AG04449 (cell line): ENCODE measurements at places on chromosomes 12 and 14.
A peak's percentile ranks its signal among the peaks of the same experiment; 100 is the strongest.

GRCh38 chr12:116381744-116382685 is 104.5 kb upstream of the MED13L start:
- DNase-seq, result peak; percentile 97

- DNase-seq, result no peak
These were observed 98.0 kb upstream of the E2F7 start for GRCh38 chr12:77163074-77164038.

DNA sequence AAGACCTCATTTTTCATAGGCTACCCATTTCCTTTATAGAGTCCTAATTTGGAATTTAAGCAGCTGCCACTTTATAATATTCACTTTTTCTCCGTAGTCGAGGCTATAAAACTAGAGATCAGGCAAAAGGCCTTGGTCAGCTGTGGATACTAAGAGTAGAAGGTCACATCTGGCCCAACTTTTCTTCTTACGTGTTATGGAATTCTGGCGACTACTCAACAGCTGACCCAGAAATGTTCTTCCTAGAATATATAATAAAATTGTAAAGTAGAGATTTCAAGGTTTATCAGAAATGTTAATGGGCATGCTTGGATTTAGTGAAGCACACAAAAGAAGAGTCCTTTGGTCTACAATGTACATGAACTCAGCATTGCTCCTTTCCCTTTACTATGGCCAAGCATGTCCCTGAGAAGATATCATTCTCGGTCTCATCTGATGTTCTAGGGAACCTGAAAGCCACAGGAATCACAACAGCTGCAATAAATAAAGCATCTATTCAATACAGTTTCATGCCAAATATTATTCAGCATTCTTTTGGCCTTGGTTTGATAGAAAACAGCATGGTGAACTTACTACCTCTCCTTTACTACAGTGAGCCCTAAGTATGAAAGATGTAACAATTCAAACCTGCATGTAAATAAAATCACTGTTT is 261.4 kb upstream of the NPAS3 start:
- no peak for DNase-seq

DNA sequence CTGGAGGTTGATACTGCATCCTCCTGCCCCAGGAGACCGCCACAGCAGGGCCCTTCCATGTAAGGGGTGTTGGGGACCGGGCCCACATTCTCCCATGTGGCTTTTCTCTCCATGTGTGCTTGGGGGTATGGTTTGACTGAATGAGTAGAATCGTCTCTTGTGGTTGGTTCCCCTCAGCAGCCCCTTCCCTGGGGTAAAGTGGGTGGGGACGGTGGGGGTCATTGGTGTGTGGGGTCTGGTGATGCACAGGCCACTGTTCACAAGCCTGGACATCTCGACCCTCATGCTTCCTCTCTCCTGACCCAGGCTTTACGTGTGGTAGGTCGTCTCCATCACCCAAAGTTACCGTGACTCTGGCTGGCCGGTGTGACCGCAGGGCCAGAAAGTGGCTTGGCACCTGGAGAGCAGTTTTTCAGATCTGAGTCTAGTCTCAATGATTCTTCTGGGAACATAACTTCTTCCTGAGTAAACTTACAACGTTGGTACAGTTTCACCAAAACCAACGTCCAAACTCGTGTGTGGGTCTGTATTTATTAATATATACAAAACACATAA is 17.7 kb downstream of the DCAF4 start:
- DNase-seq, result no peak

DNA sequence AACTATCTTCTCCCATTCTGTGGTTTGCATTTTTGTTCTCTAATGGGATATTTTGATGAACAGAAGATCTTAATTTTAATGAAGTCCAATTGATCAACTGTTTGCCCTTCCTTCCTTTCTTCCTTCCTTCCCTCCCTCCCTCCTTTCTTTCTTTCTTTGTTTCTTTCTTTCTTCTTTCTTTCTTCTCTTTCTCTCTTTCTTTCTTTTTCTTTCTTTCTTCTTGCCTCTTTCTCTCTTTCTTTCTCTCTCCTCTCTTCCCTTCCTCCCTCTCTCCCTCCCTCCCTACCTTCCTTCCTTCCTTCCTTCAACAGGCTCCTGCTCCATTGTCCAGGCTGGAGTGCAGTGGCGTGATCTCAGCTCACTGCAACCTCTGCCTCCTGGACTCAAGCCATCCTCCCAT is 18.9 kb downstream of the MAP1LC3B2 start:
- no peak for DNase-seq

GRCh38 chr14:42628602-42629001 is 1021.9 kb downstream of the LRFN5 start:
- no peak for DNase-seq

GRCh38 chr14:91153360-91153759 is 39.5 kb downstream of the DGLUCY start:
- DNase-seq, result no peak

GRCh38 chr12:82595941-82596340 is 90.8 kb upstream of the TMTC2 start:
- no peak for DNase-seq

DNA sequence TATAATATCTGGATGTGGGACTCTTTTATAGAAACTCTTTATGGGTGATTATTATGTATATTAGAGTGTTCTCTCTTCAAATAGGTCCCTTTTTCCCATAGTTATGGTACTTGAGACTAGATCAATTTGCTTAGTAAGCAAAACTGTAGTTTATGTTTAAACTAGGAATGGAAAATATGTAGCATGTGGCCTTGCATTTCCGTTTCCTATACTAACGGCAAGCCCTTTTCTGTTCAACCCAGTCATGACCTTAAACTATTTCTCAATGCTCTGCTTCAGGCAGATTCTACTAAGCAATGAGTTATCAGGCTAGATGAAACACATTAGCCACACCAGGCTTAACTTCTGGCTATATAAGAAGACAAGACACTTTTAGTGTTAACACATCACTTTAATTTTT is 84.6 kb downstream of the OTOGL start:
- DNase-seq, result no peak

DNA sequence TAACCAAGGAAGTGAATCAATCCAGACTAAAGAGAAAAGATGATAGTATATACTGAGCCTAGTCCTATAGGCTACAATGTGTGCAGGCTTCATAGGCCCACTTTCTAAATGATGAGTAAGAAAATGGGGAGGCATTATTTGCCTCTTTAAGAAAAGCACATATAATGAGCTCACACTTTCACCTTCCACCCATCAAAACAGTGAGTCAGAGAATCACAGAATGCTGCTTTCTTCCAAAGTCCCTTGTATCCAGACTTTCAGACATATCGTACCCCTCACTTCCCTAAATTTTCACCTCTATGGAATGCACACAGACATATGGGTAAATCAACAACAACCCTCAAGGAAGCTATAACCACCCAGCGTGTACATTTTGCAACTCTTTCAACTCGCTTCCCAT is 286.4 kb upstream of the PRKD1 start:
- no peak for DNase-seq

DNA sequence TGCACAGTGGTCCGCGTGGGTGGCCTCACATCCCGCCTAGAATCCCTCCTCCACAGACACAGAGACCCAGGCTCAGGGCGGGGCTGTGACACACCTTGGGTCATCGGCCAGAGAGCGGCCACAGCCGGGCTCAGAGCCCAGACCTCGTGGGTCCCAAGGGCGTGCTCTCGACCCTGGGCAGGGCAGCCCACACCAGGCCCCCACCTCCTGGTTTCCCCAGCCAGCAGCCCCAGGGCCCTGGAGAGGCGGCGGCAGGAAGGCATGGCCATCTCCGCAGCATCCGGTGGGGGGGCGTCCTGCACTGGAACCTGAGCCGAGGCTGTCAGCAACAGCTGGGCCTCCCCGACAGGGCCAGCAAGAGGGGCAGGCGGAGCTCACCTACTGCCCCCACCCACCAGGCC is 15.2 kb downstream of the JAG2 start:
- no peak for DNase-seq

DNA sequence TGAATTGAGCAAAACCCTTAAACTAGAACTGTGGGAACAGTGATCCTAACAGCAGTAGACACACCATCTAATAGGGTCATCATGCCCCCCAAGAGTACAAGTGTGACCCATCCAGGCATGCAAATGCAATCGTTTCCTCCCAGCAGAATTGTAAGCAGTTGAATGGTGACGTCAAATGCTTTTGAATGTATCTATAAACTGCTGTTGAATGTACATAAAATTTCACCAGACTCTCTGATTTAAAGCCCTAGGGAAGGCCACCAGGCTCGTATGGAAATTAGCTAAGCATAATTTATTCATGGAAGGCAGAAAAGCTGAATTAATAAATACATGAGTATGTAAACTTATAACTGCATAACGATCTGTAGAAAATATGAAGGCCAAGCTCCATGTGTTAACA is 482.9 kb downstream of the EGLN3 start:
- DNase-seq, result no peak

DNA sequence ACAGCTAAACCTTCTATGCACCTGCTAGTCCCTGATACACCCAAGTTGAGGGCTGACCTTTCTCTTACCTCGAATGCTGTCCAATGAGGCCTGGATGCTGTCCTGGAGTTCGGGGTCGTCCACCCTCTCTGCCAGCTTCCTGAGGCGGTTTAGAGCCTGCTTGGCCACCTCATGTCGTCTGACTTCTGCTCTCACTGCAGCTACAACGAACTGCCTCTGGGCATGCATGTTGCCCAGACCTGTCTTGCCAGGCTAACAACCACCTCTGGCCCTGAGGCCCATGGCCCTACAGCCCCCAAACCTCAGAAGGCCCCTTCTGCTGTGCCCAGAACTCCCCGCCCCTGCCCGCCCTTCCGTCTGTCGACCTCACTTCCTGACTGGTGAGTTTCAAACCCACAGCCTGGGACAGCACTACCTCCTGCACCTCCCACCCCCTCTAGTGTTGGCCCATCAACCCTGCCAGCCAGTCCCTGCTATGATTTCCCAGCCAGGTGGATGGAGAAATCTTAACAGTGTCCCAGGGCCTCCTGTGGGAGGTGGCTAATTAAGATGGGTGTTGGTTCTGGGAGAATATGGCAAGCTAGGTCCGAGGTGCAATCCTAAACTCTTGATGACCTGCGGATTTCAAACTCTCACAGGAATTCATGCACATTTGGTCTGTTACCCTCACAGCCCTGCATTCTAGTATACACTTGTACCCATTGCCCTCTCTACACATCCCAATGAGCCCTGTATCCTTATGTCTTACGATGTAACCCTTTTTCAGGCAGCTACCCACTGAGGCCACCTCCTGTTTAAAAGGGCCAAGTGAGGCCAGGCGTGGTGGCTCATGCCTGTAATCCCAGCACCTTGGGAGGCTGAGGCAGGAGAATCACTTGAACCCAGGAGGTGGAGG is 2.7 kb upstream of the TSPAN31 start:
- no peak for DNase-seq

DNA sequence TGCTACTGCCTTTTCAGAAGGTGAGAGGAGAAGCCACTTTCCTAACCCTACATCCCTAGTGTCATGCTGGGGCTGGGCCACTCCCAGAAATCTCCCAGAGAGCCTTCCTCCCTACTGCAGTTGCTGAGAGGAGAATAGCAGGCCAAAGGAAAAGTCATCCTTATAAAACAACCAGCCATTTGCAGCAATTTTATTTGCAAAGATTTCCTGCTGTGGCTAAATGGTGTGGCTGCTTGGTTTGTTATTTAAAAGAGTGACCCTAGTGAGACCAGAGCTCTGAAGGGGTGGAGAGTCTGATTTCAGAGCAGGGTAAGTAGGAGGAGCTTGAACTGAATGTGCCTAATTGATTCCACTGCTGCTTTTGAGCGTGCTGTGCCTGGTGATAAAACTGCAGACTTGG is 232.0 kb downstream of the GRIN2B start:
- no peak for DNase-seq

DNA sequence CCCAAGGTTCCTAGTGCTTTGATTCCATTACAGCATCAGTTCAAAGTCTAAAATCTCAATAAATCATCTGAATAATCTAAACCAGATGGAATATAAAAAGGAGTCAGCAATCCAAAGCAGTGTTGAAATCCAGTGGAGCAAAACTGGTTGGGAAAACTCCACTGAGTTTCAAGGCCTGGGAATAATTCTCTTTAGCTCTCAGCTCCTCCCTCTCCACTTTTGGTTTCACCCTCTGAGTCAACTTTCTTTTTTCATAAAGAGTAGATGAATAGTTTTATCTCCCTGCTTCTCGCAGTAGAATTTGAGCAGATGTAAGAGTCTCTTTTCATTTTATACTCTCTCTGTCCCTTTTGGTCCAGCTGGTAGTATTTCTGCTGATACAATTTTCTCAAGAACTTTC is 338.6 kb downstream of the APAF1 start:
- DNase-seq, result no peak

DNA sequence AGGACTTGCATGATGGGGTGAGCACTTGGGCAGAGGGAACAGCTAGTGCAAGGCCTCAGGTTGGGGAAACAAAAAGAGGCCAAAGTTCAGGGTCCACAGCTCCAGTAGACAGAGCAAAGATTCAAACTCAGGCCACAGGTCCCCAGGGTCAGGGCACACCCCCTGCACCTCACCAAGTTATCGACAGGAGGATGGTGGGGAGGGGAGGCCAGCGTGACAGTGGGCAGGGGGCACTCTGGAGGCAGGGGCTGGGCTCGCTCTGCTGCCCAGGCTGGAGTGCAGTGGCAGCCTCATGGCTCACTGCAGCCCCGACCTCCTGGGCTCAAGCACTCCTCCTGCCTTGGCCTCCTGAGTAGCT is 32.4 kb upstream of the ULK1 start:
- DNase-seq, result no peak

DNA sequence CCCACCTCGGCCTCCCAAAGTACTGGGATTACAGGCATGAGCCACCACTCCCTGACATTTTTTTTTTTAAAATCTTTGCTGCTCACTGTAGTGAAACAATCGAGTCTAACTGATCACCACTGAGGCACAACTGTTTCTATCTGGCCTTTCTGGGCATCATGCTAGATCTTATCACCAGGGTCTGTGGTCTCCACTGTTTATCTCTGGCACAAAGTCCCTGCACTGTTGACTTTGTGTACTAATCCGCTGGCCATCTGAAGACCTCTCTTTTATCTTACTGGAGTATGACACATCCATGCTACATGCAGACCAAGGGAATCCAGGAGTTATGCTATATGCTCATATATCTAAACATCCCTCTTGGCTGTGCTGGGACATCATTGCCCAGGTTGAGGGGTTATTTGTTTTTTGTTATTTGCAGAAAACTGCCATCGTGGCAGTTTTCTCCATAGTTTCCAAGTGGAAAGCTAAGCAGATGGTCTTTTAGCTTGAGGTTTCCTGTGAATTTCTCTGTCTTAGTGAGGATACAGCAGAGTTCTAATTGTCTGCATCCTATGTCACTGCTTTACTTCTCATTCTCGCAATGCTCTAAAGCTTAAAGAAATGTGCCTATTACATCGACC is 456.9 kb downstream of the CCER1 start:
- no peak for DNase-seq

DNA sequence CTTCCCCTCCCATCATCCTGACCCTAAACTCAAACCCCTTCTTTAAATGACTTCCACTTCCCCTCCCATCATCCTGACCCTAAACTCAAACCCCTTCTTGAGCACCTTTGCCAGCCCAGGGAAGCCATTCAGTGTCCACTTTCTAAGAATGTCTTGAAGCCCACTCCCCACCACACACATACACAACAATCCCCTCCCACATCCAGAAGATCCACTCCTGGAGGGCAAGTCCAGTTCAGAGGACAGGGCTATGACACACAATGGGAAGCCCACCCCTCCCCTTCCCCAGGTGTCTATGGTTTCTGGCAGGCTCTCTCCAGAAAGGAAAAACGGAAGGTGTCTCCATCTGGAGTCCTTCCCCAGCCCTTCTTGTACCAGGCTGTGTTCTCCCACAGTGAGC is 117.1 kb downstream of the KCNA5 start:
- no peak for DNase-seq
